ENCODE measurements at places on chromosomes 7 and 10. TPM values are rescaled to one million over a fixed set of nuclear protein-coding genes. Genes with fewer than 3 reads are reported as not detected.
A peak's percentile ranks its signal among the peaks of the same experiment; 100 is the strongest.

- DNase-seq = peak; percentile 91
Observed at GRCh38 chr7:39746103-39746819, 122.9 kb downstream of the RALA start.

DNA sequence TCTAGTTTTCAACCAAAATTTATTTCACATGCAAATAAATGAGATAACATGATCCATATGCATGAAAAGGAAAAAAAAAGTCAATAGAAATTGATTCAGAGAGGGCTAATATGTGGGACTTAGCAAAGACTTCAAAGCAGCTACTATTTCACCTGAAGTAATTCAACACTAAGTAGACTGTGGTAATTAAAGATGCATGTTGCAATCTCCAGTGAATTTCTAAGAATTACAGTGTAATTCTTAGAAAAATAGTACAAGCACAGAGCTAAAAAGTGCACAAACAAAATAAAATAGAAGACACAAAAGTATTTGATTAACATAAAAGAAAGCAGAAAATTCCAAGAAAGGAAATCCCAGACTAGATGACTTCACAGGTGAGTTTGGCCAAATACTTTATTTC is 25.7 kb downstream of the GPR22 start:
- no peak for DNase-seq

- DNase-seq = peak; percentile 62
Observed at GRCh38 chr10:35565602-35566081, 39.5 kb upstream of the GJD4 start.

GRCh38 chr10:33809732-33810131 is 475.3 kb upstream of the NRP1 start:
- no peak for DNase-seq

GRCh38 chr7:12684733-12685132 is 2.7 kb upstream of the ARL4A start:
- no peak for DNase-seq

GRCh38 chr7:47690902-47691558 is 109.1 kb upstream of the TNS3 start:
- DNase-seq = peak; percentile 69

Gene OR9A2
- total RNA-seq = not detected

Gene TRA2A
- 14.7 TPM for total RNA-seq

- DNase-seq = no peak
Observed at GRCh38 chr7:44470135-44470479, 20.4 kb downstream of the NUDCD3 start.

DNA sequence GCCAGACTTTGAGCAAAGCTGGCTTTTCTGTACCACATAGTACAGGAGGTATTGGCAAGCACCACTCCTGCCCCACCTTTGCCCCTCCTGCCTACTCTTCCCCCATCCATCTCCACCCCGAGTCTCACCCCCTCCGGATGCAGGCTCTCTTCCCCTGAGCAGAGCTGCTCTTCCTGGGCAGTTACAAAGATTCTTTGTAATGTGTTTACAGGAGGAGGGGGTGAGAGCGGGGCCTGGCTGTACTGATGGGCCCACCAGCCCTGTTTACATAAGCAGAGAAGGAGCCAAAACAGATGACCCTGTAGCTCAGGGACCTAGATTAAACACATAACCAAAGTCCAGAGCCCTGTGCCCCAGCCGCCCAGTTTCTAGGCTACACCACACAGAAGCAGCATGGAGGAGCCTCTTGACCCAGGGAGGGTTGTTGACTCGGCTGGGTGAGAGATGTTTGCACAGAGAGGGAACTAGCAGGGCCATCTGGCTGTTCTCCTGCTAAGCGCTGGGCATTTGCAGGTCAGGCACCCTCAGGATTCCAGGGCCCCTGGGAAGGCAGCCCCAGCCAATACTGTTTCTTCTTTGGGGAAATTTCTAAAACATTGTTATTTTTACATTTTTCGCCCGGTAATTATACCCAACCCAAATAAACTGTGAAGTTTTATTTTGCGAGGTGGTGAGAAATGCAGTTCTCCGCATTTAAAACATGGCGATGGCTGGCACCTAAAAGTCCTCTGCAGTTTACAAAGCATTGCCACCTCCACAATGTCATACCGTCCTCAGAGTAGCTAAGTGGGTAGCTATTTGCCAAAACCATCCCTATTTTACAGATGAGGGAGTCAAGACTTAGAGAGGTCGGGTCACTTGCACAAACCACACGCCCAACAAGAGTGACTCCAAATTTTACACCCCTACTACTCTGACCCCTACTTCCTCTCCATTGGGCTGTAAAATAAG is 11.4 kb upstream of the ZKSCAN1 start:
- DNase-seq = no peak

DNA sequence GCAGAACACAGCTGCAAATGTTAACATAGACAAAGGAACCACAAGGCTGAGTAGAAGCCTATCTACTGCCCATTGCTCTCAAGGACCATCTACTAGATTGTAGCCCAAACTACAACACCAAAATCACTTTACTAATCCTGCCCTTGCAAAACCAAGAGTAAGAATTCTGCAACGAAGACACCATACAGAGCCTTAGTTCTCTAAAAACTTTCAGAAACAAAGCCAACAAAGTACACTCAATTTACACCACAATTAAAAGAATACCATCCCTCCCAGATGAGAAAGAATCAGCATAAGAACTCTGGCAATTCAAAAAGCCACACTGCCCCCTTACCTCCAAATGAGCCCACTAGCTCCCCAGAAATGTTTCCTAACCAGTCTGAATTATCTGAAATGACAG is 294.3 kb downstream of the CTNNA3 start:
- no peak for DNase-seq

DNA sequence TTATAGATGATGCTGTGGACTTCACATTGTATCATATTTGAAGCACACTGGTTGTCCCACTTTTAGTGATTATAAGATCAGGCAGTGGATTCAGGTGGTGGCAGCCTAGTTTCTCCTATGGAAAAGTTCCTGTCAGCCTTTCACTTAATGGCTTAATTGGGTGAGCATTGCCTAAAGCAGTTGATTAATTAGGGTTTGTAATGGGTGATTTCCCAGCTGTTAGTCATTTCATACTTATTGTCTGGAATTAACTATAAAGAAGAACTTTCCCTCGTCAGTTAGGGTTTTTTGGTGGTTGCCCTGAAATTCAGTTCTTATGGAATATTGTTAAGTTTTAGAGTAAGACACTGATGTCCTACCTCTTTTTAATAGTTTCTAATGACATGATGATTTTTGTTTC is 78.8 kb downstream of the SLC25A40 start:
- DNase-seq = no peak

Gene CRHR2
- total RNA-seq = not detected

- no peak for DNase-seq
Observed at GRCh38 chr10:119270762-119271366, 63.5 kb downstream of the GRK5 start.

- no peak for DNase-seq
Observed at GRCh38 chr7:50660040-50660829, 95.0 kb upstream of the DDC start.

- peak; percentile 82 for DNase-seq
Observed at GRCh38 chr7:128167042-128167701, 73.9 kb upstream of the LEP start.
